ENCODE measurements at places on chromosomes 6 and 20.

- no peak for DNase-seq
Observed at GRCh38 chr6:149782337-149782736, 32.8 kb downstream of the PCMT1 start.

DNA sequence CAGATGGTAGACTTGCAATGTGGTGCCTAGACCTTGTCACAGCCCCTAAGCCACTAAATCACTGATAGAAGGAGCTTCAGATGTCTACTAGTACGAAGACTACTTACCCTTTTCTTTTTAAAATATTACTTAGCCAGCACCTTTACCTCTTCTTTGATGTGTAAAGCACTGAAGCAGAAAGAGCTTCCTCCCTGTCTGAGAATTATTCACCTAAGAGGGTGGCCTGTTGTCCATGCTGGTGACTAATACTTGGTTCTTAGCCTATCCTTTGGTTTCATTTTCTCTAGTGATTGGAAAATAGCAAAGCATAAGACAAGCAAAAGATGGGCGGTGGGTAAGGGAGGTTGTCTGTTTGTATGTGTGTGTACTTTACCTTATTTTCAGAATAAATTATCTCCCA lies 794.6 kb downstream of the TFAP2A start:
- DNase-seq, result no peak

- no peak for DNase-seq
Observed at GRCh38 chr20:2446845-2447244, 23.7 kb downstream of the SNRPB start.

DNA sequence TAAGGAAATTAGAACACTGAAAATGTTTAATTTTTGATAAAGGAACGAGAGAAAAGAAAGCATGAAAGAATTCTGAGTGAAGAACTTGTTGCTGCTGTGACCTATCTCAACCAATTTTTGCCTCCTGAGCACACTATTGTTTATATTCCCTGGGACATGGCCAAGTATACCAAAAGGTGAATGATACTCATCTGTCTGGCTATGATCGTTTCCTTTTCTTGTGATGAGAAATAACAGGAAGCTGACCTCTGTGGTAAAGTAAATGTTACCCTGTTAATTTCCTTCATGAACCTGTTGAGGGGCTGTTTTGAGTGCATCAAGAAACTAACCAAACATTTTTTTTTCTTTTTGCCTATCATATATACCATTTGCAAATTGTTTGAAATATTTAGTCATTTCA lies 69.1 kb downstream of the FIG4 start:
- DNase-seq, result no peak

DNA sequence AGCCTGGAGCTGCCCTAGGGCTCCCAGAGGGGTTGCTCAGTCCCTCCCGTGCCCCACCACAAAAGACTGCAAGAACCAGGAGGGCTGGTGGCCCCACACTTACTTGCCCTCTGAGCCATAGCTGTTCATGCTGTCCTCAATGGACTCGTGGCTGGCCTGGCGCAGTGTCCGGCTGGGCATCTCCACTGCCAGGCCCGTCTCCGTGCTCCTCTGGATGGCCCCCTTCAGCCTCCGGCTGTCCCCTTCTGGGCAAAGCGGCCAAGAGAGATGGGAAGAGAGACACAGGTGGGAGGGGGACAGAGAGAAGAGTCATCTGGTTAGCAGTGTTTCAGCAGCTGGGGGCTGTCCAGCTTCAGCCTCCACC lies 25.5 kb downstream of the KCNK15 start:
- DNase-seq, result no peak

DNA sequence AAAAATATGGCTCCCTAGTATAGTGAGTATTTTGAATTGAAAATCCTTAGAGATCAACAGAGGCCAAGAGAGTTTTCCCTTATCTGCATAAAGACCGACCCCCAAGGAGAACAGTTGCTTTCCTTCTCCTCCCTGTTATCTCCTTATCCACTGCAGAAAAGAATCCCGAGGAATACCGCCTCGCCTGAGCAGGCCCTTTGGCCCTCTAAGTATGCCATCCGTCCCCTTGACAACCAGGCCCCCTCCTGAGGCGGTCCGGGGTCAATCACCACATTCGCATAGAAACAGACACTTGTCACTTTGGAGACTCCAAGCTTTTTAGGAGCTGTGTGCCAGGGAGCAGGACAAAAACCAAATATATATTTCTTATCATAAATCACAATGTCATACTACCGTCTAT lies 15.9 kb upstream of the GGTLC1 start:
- DNase-seq, result no peak

GRCh38 chr20:46406986-46407670 lies 713 bp upstream of the ELMO2 start:
- DNase-seq, result peak; percentile 11

GRCh38 chr6:20142866-20143265 lies 69.4 kb downstream of the MBOAT1 start:
- no peak for DNase-seq

Measured in fibroblast of villous mesenchyme (primary cell).